ENCODE measurements at places on chromosomes 5 and 9.

- DNase-seq, result peak; percentile 58
Measured at GRCh38 chr9:124137009-124137943, 120.5 kb upstream of the NEK6 start.

DNA sequence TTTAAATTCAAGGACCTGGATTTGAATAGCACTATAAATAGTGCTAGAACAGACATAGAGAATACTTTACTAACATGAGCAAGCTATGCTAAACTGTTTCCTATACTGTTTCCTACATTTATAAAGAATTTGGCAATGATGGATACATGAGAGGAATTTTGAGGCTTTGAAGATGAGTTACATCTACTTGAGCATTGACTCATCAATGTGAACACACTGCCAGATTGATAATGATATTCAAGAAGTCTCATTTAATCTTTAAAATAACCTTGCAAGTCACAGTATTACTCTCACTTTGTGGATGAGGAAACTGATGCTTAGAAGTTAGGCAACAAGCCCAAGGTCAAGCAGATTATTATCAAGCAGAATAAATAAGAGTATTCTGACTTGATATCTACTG, 281.9 kb downstream of the DNAH5 start:
- DNase-seq, result no peak

DNA sequence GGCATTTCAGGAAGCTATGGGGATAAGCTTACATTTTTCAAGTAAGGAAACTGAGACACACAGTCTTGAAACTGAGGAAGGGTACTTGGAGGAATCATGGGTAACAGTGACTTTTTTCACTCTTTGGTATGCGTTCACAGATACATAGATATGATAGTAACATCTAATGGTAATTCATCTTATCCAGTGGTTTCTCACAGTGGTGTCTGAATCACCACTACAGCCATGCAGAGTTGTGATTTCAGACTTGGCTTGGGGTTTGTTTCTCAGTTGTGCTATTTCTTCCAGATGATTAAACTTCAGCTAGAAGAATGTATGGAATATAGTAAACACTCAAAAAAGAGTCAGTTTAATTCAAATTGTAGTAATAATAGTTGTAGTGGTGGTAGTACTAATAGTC, 239.1 kb upstream of the NUDT12 start:
- DNase-seq, result no peak

DNA sequence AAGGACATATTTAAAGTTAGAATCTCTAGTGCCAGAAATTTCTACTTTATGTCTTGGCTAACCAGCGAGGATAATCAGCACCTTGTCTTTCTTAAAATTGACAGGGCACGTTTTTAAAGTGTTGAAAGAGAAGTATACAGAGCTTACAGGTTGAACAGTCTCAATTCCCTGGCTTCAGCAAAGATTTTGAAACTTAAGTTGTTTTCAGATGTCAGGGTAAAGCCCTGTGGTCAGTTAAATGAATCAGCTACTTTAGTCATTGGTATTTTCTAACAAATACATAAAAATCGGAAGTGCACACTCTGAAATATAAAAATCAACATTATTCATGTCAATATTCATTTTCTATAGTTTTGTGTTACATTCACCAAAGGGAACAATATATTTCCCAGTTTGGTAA, 29.1 kb downstream of the SNCAIP start:
- DNase-seq, result no peak

DNA sequence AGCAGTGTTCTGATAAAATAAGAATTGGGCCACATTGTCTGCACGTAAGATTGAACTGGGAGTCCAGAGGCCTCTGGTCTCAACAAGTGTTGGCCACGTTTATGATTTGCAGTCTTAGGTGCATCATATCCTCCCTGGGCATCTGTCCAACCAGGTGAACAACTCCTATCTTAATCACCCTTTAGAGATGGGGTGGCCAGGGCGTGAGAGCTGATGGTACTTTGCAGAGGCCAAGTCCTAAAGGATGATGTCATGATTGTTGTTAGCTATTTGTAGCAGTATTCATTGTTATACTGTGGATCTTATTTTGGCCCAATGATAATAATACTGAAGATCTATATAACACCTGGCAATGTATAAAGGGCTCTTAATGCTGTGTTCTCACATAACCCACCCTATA, 73.2 kb upstream of the RARS1 start:
- DNase-seq, result no peak

GRCh38 chr9:121071756-121072421, 2.9 kb upstream of the CNTRL start:
- DNase-seq, result peak; percentile 76

DNA sequence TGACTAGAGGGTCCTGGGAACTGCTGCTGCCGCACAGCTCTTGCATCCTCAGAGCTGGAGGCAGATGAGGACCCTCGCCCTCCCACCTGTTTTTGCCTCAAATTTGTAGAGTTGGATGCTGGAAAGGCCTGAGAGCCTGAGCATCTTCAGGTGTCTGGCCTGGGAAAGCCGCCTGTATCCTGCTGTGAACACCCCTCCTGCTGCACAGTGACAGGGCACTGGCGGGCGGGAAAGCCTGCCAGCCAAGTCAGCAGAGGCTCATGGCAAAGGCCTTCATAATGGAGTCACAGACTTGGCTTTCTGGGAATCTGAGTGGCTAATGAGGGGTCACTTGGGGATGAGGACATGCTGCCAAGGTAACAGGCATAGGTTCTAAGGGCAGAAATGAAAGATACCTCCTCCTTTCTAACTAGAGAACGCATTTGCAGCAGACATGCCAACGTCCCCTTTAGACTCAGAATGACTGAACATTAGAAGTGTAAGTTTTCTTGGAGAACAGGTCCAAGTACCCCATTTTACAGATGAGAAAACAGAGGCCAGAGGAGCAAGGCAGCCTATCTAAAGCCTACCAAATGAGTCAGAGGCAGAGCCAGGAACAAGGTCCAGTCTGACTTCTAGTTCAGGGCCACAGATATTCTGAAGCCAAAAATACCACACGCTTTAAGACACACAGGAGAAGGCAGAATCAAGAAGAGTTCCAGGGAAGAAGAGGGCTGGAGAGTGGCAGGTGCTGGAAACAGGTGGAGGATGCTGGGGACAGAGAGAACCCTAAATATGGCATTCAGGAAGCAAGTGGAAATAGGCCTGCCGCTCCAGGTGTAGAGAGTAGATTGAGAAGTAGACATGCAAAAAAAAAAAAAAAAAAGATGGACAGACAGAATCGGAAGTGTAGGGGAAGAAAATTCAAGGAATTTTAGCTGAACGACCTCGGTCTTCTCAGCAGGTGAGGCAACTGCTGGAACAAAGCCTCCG, 44.1 kb downstream of the EPB41L4B start:
- DNase-seq, result no peak

DNA sequence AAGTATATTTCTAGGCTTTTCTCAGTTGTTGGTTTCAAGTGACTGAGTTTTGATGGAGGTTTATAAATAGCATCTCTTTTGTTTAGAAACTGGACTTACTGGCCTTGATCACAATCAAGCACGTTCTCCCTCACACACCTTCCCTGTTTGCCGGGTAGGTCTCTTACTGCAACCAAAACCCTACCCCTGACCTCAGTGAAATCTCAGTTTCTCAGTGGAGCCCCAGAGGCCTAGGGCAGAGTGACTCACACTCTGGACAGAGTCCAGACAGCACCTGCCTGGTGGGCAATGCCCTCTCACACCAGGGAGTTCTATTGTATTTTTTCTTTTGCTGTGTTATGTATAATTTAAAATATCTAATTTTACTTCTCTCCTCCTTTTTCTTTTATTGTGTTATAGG, 48.4 kb upstream of the EPB41L4B start:
- no peak for DNase-seq

DNA sequence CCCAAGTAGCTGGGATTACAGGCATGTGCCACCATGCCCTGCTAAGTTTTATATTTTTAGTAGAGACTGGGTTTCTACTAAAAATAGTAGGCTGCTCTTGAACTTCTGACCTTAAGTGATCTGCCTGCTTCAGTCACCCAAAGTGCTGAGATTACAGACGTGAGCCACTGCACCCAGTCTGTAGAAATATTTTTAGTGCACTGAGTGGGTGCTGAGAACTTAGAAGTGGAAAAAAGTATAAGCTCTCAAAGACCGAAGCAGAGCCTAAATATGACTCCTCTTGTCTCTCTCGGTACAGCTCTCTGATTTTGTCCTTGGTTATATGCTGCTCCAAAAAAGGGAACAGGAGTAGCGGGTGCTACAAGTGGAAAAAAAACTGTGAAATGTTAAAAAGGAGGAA, 353.8 kb upstream of the IZUMO3 start:
- no peak for DNase-seq

- DNase-seq, result no peak
Measured at GRCh38 chr5:167642779-167643517, 648.5 kb upstream of the WWC1 start.

DNA sequence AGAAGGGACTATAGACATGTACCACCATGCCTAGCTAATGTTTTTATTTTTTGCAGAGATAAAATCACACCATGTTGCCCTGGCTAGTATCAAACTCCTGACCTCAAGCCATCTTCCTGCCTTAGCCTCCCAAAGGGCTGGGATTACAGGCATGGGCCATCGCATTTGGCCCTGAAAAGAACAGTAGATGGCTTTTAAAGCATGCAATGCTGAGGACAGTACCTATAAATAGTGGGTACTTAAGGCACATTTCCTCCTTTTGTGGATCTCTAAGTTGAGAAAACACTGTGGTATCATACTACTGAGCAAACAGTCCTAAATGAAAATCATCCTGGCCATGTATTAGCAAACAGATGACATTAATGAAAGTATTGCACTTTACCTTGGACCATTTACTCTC, 119.4 kb downstream of the TTC39B start:
- no peak for DNase-seq

GRCh38 chr5:36158144-36158543, 6.2 kb downstream of the SKP2 start:
- no peak for DNase-seq

DNA sequence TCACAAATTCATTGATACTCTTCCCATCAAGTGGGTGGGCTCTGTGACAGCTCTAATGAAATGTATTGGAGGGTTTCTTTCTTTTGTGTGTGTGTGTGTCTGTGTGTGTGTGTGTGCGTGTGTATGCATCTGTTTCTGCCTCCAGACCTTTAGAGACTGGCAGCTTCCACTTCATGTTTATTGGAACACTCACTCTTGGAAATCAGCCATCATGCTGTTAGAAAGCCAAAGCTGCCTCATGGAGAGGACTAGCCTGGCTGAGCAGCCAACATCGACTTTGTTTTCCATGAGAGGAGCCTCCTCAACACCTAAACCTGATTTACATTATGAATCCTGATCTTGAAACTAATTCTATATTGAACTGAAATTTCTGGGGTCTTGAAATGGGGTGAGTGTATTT, 128.5 kb upstream of the FAM174A start:
- no peak for DNase-seq

GRCh38 chr5:137206030-137206715, 293.0 kb downstream of the SPOCK1 start:
- no peak for DNase-seq

- DNase-seq, result no peak
Measured at GRCh38 chr9:132551556-132551955, 30.9 kb upstream of the BARHL1 start.

DNA sequence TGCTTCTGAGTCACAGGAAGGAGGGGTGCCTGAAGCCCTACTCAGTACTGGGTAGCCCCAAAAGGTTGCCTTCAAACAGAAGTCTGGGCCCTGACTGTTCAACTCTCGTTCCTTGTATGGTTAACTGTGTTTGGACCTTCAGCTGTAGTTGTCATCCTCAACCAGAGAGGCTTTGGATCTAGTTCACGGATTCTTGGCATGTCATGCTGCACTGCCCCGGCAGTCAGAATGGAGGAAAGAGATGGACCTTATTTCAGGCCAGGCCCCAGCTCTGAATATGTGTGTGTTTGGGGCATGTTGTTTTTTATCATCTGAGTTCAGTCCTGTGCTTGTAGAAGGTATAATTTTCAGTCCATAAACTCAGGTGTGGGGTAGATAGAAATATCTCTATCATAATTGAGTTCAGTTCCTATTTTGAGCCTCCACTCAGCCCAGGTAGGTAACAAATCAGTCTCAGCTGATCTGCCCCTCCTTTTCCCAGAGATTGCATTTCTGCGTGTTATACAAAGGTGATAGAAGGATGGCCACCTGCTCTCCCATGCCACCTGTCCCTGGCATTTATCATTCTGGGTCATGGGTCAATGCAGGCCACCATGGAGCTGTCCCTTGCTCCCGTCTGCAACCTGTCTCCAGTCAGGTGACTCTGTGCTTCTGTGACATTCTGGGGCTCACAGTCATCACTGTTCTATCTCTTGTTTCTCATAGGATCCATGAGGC, 127.5 kb upstream of the CPEB4 start:
- no peak for DNase-seq

- no peak for DNase-seq
Measured at GRCh38 chr9:35750256-35750531, 1.1 kb downstream of the RGP1 start.

GRCh38 chr5:130528474-130528873, 624.2 kb downstream of the CHSY3 start:
- DNase-seq, result no peak

DNA sequence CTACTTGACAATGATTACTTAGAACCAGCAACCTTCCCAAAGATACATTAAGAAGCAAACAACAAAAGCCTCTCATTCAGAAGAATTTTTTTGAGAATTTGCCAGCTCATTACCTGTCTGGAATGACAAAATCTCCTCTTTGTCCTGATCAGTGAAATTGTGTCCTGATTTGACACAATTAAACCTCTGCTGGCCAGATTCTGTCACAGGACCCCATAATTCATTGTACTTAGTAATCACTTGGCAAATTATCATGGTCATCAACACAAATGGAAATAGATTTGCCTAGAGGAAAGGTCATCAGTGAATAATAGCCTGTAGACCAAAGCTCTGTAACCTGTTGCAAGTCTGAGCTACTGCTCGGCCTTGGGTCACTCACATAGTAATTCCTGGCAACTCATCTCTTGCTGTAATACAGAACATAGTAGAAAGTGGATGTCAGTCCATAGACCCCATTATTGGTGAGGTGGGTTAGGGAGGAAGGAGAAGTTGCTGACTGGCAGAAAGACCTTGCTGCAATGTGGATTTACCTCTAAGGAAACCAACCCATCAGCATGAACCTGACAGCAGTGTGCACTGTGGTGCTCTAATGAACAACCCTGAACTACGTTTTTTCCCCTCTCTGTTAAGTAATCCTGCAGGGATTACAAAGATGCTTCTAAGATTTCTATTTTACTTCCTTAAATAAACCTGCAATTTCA, 370.1 kb downstream of the KIAA0825 start:
- DNase-seq, result no peak

- no peak for DNase-seq
Measured at GRCh38 chr5:1514027-1514818, 9.5 kb downstream of the LPCAT1 start.

- DNase-seq, result no peak
Measured at GRCh38 chr5:120550358-120550757, 86.3 kb downstream of the PRR16 start.

DNA sequence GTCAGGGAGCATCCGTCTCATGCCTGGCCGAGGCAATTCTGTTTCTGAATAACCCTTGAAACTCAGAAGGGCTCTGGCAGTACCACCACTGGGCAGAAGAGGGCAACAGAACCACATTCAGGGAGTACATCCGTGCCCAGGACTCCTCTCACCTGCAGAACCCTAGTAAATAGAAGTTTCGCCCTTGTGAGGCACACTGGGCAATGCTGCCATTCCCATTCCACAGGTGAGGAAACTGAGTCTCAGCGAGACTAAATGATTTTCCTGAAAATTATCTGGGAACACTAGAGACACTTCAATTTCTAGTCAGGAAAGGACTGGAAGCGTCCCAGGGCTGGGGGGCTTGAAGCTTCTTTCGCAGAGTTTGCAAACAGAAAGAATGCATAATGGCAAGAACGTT, 74.7 kb downstream of the FGF1 start:
- DNase-seq, result peak; percentile 59
